NCI-H2107 (cell line): ENCODE measurements at places on chromosomes 16 and 17.

DNA sequence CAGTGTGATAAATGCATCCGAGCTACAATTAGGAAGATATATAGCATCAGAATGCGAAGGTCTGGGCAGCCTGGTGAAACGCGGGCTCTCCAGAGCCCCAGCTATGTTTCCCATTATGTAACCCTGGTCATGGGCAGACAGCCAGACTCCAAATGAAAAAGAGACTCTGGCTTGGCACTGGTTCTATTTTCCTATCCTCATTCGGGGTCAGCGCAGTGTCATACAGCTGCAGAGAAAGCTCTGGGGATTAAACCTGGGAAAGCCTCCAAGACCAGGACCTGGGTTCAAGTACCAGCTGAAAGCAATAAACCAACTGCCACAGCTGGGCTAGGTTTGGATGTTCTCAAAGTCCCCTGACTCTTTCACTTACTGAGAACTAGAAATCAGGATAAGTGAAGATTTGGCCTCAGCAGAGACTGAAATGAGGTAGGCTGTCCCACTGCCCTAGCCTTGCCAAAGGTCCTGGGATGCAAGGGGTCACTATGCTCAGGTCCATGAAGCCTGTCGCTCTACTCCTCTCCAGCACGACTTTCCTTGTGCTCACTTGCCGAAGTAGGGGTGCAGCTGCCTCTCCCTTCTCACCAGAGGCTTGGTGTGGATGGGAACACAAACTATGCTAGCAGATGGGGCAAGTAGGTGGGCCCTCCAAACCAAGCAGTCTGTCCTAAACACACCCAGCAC, 123.8 kb downstream of the SMG6 start:
- peak; percentile 40 for DNase-seq

DNA sequence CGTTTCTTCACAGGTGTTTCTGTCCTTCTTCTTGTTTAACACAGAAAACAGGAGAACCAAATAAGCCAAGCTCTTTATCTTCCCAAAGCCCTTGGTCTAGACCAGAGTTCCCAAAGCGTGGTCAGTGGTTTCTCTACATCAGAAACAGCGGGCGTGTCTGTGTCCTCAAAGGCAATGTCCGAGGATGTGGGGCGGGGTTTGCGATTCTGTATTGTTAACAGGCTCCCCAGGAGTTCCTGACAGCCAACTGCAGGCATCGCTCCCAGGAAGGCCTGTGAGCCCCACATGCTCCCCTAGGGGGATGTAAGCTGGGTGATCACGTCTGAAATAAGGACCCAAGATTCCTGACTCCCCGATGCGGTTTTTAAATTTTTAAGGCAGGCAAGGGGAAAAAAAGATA, 28.4 kb upstream of the SLC25A19 start:
- DNase-seq: no peak

DNA sequence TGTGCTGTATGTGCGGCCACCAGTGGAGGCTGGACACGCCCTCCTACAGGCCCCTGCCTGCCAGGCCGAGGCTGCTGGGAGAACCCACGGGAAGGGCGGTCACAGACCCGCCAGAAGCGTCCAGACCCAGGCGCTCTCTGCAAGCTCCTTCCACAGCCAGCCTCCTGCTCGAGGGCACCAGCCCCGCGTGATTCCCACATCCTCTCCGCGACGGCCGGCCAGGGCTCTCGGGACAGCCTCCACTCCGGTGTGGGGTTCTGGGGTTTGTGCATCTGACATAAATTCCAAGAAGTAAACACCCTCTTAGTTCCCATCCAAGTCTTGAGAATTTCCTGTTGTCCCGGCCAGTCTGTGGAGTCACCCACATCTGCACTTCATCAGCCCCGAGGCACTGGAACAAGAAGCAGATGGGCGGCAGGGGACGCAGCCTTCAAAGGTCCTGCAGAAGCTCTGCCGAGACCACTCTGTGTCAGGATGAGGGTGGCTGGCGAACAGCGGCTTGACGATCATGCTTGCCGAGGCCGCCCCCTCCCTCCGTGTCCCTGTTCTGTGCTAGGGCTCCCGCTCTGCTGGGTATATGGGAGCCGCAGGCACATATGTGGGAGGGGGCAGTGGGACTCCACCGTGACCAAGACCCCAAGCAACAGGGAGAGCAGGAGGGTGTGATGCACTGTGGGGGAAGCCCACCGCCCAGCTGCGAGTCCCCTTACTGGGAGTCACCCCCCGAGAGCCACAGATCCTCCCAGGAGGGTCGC, 2.4 kb upstream of the TMEM204 start:
- DNase-seq: no peak

DNA sequence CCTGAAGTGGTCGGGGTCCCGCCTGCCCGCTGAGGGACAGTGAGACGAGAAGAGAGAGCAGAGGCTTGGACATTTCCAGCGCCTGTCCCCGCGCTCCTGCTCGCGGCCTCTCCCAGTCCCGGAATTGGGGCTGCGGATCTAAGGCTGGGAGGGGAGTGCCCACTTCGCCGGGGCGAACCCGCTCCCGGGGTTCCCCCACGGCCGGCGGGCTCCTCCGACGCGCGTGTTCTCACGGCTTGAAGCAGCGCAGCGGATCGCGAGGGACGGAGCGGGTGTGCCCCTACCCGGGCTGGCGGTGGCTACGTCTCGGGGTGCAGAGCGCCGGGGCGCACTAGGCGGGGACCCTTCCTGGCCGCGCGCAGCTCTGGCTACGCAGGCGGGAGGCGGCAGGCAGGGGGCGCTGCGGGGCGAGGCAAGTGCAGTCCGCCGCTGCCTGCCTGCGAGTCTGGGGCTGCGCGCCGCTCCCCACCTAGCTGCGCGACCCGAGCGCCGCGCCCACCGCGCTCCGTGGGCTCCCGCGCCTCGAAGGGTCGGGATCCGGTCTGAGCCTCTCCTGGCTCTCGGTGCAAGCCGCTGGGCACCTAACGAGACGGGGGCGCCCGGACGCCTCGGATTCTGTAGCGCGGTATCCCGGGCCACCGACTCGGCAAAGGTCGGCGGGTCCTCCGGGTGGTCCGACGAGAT, 1.2 kb downstream of the NGFR start:
- DNase-seq: no peak

GRCh38 chr16:29007730-29008593, 23.1 kb downstream of the LAT start:
- no peak for DNase-seq

DNA sequence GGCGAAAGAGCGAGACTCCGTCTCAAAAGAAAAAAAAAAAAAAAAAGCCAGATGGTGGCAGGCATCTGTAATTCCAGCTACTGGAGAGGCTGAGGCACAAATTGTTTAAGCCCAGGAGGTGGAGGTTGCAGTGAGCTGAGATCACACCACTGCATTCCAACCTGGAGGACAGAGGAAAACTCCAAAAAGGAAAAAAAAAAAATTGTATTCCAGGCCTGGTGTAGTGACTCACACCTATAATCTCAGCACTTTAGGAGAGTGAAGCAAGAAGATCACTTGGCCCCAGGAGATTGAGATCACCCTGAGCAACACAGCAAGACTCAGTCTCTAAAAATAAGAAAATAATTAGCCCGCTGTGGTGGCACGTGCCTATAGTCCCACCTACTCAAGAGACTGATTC, 20.1 kb downstream of the HBQ1 start:
- no peak for DNase-seq
